ENCODE measurements at places on chromosomes 5 and 9. TPM values are rescaled to one million over a fixed set of nuclear protein-coding genes. Genes with fewer than 3 reads are reported as not detected.

The ARSI gene
- total RNA-seq = 0.24 TPM

The LURAP1L gene
- total RNA-seq = 2.5 TPM

The AK8 gene
- 1.4 TPM for total RNA-seq

The CXCL14 gene
- 0.64 TPM for total RNA-seq

The SLC22A4 gene
- total RNA-seq = 3.7 TPM

The CTNNA1 gene
- 174 TPM for total RNA-seq

The ACOT12 gene
- not detected for total RNA-seq

The AMBP gene
- total RNA-seq = 0.78 TPM

The SHLD3 gene
- 3.7 TPM for total RNA-seq

The ZCCHC10 gene
- total RNA-seq = 6.7 TPM

The SIT1 gene
- not detected for total RNA-seq

The TLX3 gene
- not detected for total RNA-seq

The SPINK6 gene
- total RNA-seq = 1.1 TPM

The TAF11L10 gene
- total RNA-seq = not detected

The IL3 gene
- total RNA-seq = not detected

The CCDC152 gene
- 1.2 TPM for total RNA-seq

The BRIX1 gene
- total RNA-seq = 12.7 TPM

The FOXD4L5 gene
- total RNA-seq = 0.37 TPM

The LEAP2 gene
- 0.37 TPM for total RNA-seq

The PDZD2 gene
- 3.7 TPM for total RNA-seq

The TMEM215 gene
- not detected for total RNA-seq
